ENCODE measurements at places on chromosomes 11 and 22.

GRCh38 chr11:43723617-43724016, 43.1 kb downstream of the HSD17B12 start:
- DNase-seq = no peak

GRCh38 chr22:36386351-36386899, 1.3 kb downstream of the MYH9 start:
- DNase-seq = no peak

DNA sequence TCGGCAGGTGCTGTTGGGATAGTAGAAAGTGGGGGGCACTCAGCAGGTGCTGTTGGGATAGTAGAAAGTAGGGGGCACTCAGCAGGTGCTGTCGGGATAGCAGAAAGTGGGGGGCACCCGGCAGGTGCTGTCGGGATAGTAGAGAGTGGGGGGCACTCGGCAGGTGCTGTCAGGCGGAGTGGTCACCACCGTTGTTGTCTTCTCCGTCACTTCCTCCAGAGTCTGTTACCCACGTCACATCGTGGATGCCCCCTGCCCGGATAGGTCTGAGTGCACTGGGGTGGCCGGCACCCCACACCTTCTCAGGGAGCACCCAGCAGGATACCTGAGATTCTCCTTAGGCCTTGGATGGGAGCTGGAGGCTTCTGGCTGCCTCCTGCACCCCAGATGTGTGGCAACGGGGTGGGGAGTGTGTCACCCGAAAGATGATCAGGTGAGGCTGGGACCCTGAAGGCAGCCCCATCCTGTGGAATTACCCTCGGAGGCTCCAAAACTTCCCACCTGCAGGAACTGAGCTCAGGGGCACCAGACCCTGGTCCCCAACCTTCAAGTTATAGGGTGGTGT, 24.1 kb upstream of the KRTAP5-7 start:
- DNase-seq = no peak

GRCh38 chr11:128174465-128175291, 412.7 kb downstream of the ETS1 start:
- no peak for DNase-seq

- DNase-seq = no peak
Measured at GRCh38 chr11:76669901-76670484, 554 bp downstream of the LRRC32 start.

GRCh38 chr11:64132191-64132771, 33.6 kb downstream of the MACROD1 start:
- DNase-seq = no peak

GRCh38 chr11:34990916-34991315, 74.5 kb downstream of the PDHX start:
- DNase-seq = no peak

DNA sequence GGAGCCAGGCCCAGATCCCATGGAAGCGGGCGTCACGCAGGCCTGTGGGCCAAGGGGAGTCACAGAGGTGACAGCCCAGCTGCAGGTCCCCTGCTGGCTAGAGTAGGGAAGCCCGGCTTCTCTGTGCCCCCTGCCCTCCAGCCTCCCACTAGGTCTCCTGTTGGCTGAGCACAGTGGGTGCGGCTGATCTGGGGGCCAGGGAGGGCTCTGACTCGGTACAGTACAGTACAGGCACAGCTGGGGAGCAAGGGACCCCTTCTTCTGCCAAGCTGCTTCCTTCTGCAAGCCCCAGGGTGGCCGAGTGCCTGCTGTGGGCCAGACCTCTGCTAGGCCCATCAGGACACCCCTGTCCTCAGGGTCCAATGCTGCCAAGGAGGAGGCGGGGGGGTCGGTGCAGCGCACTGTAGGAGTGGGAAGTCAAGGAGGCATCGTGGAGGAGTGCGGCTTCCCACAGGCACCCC, 10.1 kb downstream of the SUSD2 start:
- no peak for DNase-seq

DNA sequence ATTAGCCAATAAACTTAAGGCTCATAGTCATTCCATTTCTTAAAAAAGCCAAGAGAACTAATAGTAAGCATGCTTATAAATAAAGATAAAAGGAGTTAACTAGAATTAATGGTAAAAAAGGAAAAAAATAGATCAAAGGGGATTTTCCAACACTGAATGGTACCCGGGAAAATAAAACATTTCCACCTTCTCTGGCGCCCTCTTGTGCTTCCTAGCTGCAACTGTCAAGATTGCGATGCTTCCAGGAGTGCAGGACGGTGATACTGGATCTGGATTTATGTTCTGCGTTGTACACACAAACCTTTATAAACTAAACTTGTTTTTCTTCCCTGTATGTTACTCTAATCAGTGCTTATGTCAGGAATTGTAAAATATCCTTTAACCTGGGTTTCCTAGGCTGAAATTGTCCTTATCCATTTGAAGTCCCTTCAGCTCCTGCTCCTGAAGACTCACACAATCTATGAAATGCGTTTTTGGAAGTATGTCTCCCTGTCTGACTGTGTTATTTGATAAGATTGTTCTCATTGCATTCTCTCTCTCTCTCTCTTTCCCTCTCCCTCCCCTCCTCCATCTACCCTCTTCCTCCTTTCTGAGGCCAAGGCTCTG, 9.6 kb upstream of the HTATIP2 start:
- peak; percentile 47 for DNase-seq

Data from CD4-positive, alpha-beta T cell treated with Interleukin-10 for 1 hour (primary cell).